ENCODE measurements at places on chromosomes 1 and 21.

GRCh38 chr1:240475832-240476231, 136.1 kb downstream of the GREM2 start:
- DNase-seq = no peak

DNA sequence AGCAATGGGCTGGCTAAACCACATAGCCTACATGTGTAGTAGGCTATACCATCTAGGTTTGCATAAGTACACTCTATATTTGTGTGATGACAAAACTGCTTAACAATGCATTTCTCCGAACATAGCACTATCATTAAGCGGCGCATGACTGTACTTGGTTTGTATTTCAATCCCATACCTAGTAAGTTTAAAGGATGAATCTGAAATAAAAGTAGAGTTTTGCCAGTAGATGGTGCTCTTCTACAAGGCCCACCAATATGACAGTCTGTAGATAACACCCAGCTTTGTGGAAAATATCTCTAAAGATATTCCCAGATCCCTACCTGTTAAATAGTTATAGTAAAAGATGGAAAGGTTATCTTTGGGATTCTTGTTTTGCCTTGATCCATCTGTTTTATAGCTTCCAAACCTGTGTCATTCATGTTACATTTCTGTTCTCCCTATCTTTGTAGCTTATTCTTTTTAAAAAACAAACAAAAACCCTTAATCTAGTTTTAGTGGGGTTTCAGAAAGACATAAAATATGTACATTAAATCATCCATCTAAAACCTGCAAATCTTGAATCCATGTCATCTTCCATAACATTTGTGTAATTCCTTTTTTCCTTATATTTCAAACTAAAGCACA, 33.9 kb upstream of the ASPM start:
- DNase-seq = peak; percentile 78

- DNase-seq = peak; percentile 99
Observed at GRCh38 chr1:150696995-150697927, at the start of gene GOLPH3L. Gene GOLPH3L (minus strand): TSS chr1:150697154. CDS start chr1:150694838, 2,316 bp downstream.

DNA sequence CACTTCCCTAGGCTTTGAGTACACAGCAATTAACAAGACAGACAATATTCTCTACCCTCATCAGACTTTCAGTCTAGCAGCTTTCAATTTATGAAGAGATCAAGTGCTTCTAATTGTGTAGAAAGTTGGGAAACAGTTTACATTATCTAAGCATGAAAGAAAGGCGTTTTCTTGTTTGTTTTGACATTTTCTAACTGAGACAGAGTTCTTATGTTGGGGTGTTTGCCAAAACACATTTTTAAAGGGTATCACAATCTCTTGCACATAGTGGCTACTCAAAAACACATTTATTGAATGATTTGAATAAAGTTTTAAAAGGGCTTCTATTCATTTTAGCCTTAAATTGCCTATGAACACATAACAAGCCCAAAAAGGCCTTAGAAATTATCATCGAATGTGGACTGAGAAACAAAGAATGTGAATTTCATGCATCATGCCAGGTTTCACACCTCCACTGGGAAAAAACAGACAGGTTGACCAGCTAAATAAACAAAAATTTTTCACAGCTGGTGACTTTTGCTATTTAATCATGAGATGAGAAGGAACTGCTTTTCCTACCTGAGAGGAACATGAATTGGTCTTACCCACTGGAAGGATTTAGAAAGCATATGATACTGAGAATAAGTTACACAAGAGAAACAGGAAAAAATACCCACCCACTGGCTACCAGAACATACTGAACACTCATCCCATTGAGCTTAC, 394.5 kb upstream of the PKN2 start:
- no peak for DNase-seq

- no peak for DNase-seq
Observed at GRCh38 chr1:10738061-10739058, 58.1 kb downstream of the CASZ1 start.

DNA sequence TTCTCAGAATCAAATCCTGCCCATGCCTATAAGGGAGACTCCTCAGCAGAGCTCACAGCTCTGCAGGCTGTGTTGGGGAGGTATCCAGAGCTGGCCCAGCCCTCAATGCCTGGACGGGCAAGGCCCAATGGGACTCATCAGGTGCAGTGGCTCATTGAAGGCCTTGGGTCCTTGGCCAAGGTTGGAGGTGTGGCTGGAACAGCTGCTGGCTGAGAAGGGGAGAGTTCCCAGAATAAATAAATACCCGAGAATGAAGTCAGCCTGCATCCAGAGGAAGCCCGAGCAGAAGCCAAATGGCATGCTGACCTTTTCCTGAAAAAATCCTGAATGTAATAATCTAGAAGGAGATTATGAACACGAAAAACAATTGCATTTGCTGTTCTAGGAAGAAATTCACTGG, 25.2 kb upstream of the IKBKE start:
- DNase-seq = no peak

DNA sequence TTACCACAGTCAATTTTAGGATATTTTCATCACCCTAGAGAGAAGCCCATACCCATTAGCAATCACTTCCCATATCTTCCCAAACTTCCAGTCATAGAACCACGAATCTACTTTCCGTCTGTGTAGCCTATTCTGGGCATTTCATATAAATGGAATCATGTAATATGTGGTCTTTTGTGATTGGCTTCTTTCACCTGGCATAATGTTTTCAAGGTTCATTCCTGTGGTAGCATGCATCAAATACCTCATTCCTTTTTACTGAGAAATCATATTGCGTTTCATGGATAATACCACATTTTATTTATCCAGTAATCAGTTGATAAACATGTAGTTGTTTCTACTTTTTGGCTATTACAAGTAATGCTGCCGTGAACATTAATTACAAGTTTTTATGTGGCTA, 21.5 kb downstream of the DESI2 start:
- DNase-seq = no peak

GRCh38 chr1:95233319-95233736, 682 bp upstream of the RWDD3 start:
- DNase-seq = no peak

DNA sequence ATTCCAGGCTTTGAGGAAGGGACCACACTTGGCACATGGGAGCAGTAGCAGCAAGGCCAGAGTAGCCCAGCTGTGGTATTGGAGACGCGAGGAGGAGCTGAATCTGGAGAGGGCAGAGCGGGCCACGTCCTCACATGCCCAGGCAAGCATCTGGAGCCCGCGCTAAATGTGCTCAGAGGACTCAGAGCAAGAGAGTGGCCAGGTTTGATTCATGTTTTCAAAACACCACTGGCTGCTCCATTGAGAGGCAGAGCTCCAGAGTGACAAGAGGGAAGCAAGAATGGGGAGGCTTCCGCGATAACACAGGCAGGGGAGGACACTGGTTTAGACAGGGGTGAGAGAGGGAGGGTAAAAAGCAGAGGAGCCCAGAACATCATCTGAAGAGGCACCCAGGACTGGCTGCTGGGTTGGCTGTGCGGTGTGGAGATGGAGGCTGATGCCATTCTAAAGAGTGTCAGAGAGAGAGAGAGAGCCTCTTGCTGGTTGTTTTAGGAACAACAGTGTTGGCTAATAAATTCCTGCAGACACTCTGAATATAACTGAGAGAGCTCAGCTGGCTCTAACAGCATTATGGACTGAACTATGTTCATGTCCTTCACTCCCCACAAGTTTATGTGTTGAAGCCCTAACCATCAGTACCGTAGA, 32.3 kb downstream of the RCAN1 start:
- peak; percentile 59 for DNase-seq

DNA sequence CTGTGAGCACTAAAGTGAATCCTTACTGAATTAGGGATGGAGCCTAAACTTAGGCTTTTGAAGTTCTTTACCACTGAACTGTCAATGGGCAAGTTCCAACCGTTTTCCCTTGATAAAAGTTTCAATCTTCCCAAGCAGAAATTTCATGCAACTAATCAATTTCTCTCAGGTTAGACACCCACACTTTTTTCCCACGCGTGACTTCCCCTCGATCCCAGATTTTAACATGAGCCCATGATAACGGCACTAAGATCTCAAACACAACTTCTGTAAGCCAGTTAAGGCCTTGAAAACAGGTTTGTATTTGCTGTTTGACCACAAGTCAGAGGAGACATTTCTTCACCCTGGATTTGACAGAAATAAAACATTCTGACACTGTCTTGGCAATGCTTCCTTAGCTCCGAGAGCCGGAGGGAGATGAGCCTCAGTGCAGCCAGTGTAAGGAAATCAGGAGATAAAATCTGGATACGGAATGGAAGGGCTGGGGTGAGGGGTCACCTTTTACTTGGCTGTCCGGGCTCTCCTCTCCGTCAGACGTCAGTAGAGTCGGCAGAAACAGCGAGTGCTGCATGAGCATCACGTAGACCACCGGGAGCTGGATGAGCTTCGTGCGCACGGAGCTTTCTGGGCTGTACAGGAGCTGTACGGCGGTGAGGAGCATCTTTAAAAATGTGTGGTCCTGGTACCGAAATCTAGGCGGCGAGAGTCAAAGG, 39.7 kb downstream of the MRAP start:
- no peak for DNase-seq

DNA sequence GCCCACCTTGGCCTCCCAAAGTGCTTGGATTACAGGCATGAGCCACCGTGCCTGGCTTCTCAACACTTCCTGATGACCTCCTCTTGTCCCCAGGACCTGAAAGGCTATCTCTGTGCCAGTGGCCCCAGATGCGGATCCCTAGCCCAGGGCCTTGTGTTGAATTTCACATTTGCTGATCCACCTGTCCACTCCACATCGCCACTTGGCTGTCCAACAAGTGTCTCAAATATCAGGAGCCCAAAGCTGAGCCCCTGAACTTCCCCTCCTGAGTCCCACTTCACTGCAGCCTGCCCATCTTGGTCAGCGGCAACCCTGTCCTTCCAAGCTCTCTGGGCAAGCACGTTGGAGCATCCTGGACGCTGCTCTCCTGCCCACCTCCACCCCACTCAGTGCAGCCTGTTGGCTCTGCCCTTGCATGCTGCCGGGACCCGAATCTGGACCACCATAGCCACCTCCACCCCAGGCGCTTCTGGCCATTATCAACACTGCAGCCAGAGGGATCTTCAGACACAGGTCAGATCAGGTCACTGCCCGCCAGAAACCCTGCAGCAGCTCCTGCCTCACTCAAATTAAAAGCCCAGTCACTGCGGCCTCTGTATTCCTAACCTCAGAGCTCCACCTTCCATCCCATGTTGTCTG, 352.5 kb upstream of the VAMP3 start:
- DNase-seq = no peak

DNA sequence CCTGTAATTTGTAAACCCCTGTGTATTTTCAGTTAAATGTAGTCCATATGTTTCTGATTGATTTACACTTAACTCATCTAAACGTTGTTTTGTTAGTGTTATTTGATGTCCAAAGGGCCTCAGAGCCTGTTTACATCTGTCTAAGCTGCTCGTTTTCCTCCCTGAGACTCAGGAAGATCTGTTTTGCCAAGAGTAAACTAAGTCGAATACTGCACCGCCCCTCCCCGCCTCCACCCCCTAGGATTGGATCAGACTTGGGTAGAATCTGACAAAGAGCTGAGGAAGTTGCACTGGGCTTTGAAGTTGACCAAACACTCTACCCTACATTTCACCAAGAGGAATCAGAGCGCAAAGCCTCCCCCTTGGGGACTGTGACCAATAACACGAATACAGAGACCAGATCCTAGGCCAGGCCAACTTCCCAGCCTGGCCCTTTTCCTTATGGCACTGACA, 206.9 kb upstream of the LMO4 start:
- DNase-seq = no peak

DNA sequence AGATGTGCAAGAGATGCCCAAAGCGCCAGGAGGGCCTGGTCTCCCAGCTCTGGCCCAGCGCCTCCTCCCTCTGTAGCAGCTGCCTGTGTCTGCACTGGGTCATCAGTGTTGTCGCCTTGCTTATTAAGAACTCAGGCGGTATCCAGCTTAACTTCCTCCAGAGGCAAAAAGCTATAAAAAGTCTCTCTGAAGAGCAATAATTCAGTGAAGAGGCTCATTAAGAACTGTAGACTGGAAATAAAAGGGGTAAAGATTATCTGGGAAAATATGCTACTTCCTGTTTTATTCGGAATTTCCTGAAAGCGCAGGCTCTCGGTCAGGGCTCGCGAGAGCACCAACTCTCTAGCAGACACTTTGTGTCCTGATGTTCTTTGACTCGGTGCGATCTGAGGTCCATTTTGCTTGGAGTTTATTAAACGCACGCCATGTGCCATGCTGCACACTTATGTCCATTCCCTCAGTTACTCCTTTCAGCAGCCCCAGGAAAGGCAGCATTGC, 70.4 kb downstream of the MRPS6 start:
- DNase-seq = no peak

- no peak for DNase-seq
Observed at GRCh38 chr1:2443277-2444137, 31.1 kb upstream of the PEX10 start.

- no peak for DNase-seq
Observed at GRCh38 chr21:33763582-33763899, 121.2 kb downstream of the ITSN1 start.

GRCh38 chr1:7557301-7557891, 213.7 kb upstream of the VAMP3 start:
- no peak for DNase-seq

Measured in OCI-M1 (cell line).